T47D (cell line): ENCODE measurements at places on chromosomes 7 and 10.

DNA sequence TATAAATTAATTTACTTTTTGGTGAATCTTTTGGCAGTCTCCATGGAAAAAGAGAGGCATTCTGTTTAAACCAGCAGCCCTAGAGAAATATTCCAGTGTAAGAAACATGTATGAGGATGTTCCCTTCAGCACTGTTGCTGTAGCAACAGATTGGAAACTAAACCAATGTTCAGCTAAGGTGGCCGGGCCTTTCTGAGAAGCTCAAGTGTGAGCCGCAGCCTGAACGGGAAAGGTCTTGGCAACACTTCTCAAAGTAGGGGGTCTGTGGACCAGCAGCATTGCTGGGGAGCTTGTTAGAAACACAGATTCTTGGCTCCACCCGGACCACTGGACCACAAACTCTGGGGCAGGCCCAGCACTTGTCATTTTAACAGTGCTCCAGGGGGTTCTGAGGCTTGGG, 36.2 kb downstream of the RAMP3 start:
- DNase-seq, result no peak

- no peak for DNase-seq
Measured at GRCh38 chr7:14009453-14010418, 20.3 kb upstream of the ETV1 start.

GRCh38 chr7:35624299-35625186, 70.4 kb downstream of the HERPUD2 start:
- peak; percentile 69 for DNase-seq

DNA sequence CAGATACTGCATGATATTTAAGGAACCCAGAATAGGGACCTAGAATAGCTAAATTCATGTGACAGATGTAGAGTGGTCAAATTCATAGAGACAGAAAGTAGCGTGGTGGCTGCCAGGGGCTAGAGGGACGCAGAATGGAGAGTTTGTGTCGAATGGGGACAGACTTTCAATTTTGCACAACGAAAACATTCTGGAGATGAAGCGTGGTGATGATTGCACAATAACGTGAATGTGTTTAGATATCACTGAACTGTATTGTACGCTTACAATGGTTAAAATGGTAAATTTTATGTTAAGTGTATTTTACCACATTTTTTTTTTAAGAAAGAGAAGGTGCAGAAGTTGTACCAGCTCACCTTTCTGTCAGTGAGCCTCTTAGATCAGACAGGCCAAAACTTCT, 137.8 kb upstream of the TNS3 start:
- DNase-seq, result no peak

DNA sequence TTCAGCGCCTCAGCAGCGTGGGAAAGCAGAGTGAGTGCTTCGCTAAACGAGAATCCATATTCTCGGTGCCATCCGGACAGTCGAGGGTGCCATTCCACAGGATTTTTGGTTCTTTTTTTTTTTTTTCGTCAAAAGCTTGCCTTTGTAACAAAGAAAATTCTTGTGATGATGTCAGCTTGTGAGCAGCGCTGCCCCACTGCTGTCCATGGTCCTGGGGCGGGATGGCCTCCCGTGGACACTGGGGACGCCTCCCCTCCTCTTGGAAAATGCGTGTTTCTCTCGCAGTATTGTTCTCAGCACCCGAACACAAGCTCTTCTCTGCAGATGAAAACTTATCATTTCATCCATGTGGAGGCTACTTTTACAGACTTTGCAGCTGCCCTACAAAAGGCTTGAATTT, 477.4 kb downstream of the TCERG1L start:
- DNase-seq, result peak; percentile 8

- no peak for DNase-seq
Measured at GRCh38 chr10:98449287-98449686, 2.6 kb upstream of the HPS1 start.
